ENCODE measurements at places on chromosomes 2 and 18.

DNA sequence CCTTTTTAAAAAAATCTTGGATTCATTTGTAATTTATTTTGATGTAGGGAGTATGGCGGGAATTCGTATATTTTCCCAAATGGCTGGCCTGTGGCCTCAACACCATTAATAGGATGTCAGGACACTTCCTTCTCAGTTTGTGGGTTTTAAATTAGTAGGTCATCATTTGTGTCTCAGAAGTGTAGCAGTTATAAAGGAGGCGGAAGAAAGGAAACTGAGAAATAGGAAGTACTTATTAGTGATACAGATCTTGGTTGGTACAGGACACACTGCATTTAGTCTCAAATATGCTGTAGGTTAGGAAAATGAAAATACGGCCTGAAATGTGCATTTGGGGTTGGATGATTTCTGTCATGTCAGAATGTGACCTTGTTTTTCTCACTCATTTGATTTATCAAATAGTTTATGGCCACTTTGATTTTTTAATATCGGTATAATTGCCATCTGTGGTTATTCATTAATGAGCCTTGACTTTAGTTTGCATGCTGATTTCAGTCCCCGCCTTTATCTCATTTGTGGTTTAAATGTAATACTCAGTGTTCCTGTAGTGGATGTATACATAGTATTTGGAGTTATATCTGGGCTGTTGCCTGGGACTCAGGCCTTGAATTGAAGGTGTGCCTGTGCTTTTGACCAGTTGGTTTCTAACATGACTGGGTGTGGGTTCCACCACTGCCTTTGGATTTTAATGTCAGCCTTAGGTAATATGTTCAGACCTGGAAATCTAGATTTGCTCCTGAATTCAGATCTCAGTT, 31.4 kb downstream of the ZCCHC2 start:
- no peak for DNase-seq

- no peak for DNase-seq
Measured at GRCh38 chr2:204021290-204022081, 84.9 kb downstream of the ICOS start.

DNA sequence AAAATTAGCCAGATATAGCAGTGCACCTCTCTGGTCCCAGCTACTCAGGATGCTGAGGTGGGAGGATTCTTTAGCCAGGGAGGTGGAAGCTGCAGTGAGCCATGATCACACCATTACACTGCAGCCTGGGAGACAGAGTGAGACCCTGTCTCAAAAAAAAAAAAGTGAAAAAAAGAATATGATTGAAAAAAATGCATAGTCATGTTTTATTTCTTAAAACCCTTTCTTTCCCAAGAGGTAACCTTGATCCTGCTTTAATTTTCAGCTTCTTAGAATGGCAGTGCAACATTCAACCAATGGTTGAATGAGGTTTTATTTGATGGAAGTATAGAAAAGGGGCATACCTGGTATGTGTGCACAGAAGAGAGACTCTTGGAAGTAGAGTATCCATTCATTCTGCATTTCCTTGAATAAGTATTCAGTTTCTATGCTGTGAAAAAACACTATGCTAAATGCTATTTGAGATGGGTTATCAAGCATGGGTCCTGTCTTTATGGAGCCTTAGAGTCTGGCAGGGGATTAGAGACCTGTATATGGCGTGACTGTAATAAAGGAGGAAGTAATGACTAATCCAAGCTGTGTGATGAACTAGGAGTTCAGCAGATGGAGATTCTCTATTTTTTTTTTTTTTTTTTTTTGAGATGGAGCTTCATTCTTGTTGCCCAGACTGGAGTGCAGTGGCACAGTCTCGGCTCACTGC, 146.3 kb downstream of the WDSUB1 start:
- no peak for DNase-seq

GRCh38 chr2:185222311-185222710, 516.3 kb upstream of the FSIP2 start:
- DNase-seq = no peak

DNA sequence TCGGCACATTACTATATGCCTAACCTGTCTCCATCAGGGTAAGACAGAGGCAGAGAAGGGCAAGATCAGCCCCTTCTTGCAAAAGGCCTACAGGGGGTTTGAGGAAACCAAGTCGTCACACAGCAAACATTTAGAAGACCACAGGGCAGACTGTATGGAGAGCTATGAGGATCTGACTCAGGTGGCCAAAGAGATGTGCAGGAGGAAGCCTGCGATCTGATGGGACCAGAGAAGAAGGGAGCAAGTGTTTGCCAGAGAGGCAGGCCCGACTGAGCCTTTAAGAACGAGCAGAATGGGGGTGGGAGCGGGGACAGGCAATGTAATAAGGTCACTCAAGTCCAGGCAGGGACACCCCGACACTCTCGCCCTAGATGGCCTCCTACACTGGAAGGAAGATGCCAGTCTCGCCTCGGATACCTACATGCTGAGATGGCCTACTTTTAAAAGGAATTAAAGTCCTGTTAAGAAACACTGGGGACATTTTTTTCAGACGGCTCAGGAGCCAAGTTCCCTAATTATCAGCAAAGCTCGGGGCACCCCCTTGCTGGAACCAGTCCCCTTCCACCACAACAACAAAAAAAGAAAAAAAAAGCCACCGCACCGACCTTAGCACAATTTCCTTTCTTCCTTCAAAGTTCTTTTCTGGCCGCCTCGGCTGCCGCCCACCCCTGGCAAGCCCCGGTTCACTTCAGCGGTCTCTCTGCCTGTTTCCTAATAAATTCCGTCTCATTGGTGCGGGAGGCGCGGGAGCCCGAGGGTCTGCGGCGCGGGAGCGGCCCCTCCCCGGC, 1.5 kb downstream of the SFXN5 start:
- no peak for DNase-seq

GRCh38 chr2:17318013-17318412, 200.2 kb downstream of the RAD51AP2 start:
- no peak for DNase-seq

GRCh38 chr2:221477714-221478484, 94.2 kb downstream of the EPHA4 start:
- DNase-seq = no peak

- DNase-seq = no peak
Measured at GRCh38 chr18:79744625-79745024, 53.1 kb upstream of the KCNG2 start.

DNA sequence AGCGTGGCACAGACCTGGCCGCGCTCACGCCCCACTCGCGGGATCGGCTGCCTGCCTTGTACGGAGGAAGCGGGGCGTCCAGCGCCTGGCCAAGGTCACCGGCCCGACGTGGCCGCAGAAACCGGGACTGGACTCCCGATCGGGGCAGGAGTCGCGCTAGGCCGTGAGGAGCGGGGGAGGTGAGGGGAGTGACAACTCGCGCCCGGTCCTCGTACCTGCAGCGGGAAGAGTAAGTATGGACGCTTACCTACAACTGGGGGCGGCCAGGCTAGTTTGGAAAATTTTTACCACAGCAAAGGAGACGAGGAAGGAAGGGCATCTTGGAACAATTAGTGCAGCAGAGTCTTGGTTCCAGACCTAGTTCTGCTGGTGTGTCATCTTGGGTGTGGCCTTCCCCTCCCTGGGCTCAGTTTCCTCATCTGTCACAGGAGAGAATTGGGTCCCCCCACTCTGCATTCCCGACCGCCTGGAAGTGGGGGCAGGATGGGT, 693 bp downstream of the UBE2F start:
- DNase-seq = no peak

DNA sequence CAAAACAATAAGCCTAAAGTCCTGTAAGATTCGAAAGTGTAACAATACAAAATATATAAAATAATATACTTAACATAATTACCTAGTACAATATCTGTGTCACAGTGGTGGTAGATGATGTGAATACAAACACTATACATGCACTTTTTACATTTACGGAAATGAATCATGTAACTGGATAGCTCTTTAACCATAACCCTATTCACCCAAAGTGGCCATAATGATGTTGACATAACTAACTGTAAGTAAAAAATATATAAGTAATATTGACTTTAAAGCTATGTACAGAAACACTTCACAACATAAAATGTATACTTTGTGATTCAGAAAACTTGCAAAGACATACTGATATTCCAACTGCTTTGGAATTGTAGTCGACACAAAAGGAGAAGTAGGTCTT, 616.9 kb upstream of the SLC8A1 start:
- DNase-seq = no peak

- DNase-seq = no peak
Measured at GRCh38 chr2:13986119-13986720, 646.3 kb upstream of the LRATD1 start.

DNA sequence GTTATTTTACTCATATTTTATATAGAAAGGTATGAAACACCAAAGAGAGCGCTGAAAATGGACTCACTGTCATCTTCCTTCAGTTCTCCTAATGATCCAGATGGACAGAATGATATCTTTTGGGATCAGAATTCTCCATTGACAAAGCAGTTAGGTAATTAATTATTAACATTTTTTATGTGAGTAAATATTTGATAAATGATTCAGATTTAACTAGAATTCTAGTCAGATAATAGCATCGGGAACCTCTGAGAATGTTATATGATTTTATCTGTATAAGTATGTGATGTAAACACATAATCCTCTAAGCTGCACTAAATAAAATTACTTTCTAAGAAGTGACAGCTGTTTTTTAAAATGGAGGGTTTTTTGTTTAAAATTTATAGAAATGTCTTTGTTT, 2.0 kb downstream of the ETAA1 start:
- no peak for DNase-seq

- no peak for DNase-seq
Measured at GRCh38 chr2:203870941-203871340, 3.4 kb downstream of the CTLA4 start.

- DNase-seq = no peak
Measured at GRCh38 chr2:120949027-120949956, 213.6 kb downstream of the GLI2 start.

DNA sequence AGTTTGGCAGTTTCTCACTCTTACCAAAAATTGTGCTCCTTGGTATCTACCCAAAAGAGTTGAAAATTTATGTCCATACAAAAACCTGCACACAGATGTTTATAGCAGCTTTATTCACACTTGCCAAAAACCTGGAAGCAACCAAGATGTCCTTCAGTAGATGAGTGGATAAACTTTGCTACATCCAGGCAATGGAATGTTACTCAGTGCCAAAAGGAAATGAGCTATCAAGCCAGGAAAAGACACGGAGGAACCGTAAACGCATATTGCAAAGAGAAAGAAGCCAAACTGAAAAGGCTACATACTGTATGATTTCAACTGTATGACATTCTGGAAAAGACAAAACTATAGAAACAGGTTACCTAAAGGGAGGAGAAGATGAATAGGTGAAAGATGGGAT, 36.1 kb downstream of the TMEM163 start:
- DNase-seq = no peak

Data from large intestine (tissue), 12 donors.